Neural cell (in vitro differentiated cells): ENCODE measurements at places on chromosomes 4 and X. TPM values are rescaled to one million over a fixed set of nuclear protein-coding genes. Genes with fewer than 3 reads are reported as not detected.

The RNF128 gene
- 0.72 and 0.78 TPM in 2 replicates for polyA plus RNA-seq

The FREM3 gene
- polyA plus RNA-seq: 0.35 and 0.36 TPM in 2 replicates

The FGFR3 gene
- 0.48 and 0.54 TPM in 2 replicates for polyA plus RNA-seq

The TEX13D gene
- polyA plus RNA-seq: not detected in 2 replicates

The TMPRSS11F gene
- polyA plus RNA-seq: not detected in 2 replicates

The SERTM2 gene
- not detected in 2 replicates for polyA plus RNA-seq

The FABP2 gene
- not detected in 2 replicates for polyA plus RNA-seq

The CABS1 gene
- polyA plus RNA-seq: not detected in 2 replicates

The GDI1 gene
- 370 and 415 TPM in 2 replicates for polyA plus RNA-seq

The TRIM75 gene
- polyA plus RNA-seq: not detected in 2 replicates

The NALF2 gene
- polyA plus RNA-seq: 5.4 and 6.9 TPM in 2 replicates
